ENCODE measurements at places on chromosomes 6 and 20.

- no peak for DNase-seq
Observed at GRCh38 chr6:2966347-2966746, 5.0 kb downstream of the SERPINB6 start.

DNA sequence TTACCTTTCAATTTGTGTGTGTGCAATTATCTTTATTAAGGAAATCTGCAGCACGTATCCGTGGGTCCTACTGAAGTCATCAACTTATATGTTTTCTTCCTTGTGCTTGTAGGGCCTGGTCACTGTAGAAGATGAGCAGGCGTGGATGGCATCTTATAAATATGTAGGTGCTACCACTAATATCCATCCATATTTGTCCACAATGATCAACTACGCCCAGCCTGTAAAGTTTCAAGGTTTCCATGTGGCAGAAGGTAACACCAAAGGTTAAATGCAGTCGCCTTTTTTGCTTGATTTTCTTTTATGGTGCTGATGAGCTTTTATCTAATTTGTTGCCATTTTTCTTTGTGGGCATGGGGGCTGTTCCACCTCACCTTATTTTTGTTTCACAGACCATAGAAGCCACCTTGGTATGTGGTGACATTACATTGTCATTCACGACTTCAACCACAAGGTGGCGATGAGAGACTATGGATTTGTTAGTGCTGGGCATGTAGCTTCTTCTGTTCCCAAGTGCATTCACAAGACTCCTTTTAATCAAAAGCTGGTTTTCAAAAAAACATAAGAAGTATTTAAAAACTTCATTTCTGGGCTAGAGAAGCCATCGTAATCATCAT is 106.5 kb upstream of the LAMP5 start:
- DNase-seq = peak; percentile 78

GRCh38 chr6:25463441-25463840 is 184.3 kb downstream of the CARMIL1 start:
- DNase-seq = no peak

- no peak for DNase-seq
Observed at GRCh38 chr20:2234598-2235191, 61.1 kb upstream of the TGM3 start.

DNA sequence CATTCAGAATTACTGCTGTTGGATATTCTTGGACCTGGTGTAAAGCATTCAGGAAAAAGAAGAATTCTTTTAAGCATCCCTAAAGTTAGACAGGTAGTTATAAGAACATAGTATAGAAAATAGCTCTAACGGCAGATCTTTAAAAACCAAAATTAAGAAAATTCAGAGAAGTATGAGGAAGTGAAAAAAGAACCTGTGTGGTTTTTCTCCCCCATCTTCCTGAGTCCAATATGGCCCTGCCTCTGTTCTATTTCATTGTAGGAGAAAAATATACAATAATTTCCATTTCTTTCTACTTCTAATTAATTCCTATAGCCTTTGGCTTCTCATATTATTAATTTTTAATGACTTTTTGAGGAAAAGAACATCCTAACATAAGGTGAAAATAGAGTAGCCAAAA is 47.1 kb downstream of the FHL5 start:
- DNase-seq = no peak

DNA sequence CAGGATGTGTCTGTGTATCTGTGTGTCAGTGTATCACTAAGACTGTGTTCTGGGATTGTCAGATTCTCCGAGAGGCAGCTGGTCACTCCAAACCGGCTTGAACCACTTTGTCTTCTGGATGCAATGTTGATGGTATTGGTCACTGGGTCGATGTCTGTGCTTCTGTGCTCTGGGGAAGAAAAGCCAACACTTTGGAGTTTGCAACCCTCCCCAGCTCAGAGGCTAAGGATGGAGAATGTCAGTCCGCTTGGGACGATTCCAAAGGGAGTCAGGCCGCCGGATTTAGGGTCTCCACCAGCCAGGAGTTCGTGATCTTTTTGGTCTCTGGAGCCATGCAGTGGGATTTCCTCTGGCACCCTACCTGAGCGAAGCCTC is 5.2 kb downstream of the MAFB start:
- no peak for DNase-seq

GRCh38 chr6:166046226-166046625 is 121.4 kb downstream of the TBXT start:
- DNase-seq = peak; percentile 78

GRCh38 chr20:819680-820322 is 13.7 kb upstream of the FAM110A start:
- no peak for DNase-seq

DNA sequence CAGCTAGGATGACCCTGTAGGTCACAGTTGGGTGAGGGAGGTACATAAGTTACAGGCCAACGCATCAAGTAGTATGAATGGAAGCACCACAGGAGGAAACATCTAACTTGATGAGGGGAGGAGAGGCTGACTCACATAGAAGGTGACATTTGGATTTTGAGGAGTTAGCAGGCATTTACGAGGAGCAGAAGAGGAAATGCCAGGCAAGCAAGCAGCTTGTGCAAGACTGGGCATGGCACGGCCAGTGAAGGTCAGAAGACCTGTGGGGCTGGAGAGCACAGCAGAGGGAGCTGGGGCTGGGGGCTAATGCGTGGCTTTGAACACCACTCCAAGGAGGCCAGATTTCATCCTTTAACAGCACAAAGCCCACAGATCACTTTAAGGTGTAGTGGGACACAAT is 37.8 kb downstream of the MUC22 start:
- no peak for DNase-seq
